ENCODE measurements at places on chromosomes 7 and 10. TPM values are rescaled to one million over a fixed set of nuclear protein-coding genes. Genes with fewer than 3 reads are reported as not detected.
A peak's percentile ranks its signal among the peaks of the same experiment; 100 is the strongest.

The NEURL1 gene
- total RNA-seq: 3.3 TPM

The BCAP29 gene
- total RNA-seq: 71.6 TPM

GRCh38 chr10:131063311-131063710 lies 248.2 kb downstream of the TCERG1L start:
- H3K27me3 ChIP-seq: no peaks in the 10 kb centered on the region
- H3K4me3 ChIP-seq: no peak overlapping the region
- H3K4me1 ChIP-seq: no peaks in the 10 kb centered on the region
- H3K36me3 ChIP-seq: no peaks in the 10 kb centered on the region
- DNase-seq: no peak
- no peak overlapping the region for H3K27ac ChIP-seq

DNA sequence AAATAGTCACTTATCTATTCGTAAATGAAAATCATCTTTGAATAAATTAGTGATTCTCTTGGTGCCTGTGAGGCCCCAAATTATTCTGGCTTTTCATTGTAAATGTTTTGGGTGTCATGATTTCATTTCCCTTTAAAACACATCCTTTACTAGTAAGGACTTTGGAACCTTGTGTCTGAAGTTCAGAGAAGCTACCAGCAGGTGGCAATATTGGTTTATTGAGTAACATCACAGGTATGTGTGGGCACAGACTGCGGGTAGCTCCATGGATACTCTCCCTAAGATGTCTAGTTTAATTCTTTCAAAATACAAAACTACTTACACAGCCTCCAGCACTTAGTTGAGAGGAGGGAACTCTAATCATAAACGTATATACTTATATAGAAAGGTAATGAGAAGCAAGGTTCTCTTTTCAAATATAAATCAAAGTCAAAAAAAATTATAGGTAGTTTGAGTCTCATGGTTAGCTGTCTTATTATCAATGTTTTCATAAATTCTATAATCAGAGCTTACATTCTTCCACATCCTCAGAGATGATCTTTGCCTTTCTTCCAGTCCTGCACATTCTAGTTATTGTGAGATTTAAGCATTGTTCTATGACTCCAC lies 449.6 kb downstream of the GRM8 start:
- no peak overlapping the region for H3K27ac ChIP-seq
- no peak overlapping the region for H3K4me3 ChIP-seq
- H3K36me3 ChIP-seq: no peaks in the 10 kb centered on the region

DNA sequence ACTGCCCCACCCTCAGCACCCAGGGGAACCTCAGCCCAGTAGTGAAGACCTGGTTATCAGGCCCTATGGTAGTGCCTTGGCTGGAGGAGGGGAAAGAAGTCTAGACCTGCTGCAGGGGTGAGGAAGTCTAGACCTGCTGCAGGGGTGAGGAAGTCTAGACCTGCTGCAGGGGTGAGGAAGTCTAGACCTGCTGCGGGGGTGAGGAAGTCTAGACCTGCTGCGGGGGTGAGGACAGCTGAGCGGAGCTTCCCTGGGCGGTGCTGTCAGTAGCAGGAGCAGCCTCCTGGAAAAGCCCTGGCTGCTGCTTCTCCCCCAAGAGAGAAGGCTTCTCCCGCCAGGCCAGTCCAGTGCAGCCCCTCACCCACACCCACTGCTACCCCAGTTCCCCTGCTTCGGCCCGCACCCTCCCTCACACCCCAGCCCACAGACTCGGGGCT lies 6.3 kb downstream of the NOS3 start:
- DNase-seq: no peak
- no peak overlapping the region for H3K4me3 ChIP-seq
- H3K27me3 ChIP-seq: peaks cover 9% of the 10 kb centered on the region

- DNase-seq: peak; percentile 27
- no peaks in the 10 kb centered on the region for H3K36me3 ChIP-seq
- H3K4me1 ChIP-seq: no peaks in the 10 kb centered on the region
- no peak overlapping the region for H3K27ac ChIP-seq
- H3K27me3 ChIP-seq: peaks cover 7% of the 10 kb centered on the region
- H3K4me3 ChIP-seq: no peak overlapping the region
These were observed 46.8 kb downstream of the KCNH2 start for GRCh38 chr7:150931199-150931869.

DNA sequence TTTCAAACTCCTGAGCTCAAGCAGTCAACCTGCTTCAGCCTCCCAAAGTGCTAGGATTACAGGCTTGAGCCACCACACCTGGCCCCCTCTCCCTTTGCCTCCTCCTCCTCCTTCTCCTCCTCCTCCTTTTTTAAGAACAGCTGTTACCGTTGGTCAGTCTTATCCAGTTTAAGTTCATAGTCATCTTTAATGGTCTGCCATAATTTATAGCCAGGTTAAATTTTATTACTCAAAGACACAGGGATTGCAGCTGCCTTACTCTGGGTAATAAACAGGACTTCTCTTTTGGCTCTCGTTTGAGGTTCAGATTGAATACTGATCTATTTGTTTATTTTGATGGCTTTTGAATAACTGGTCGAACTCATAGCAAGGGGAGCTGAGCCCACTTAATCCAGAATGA lies 35.2 kb downstream of the ATOH7 start:
- H3K36me3 ChIP-seq: no peaks in the 10 kb centered on the region
- no peak overlapping the region for H3K27ac ChIP-seq
- no peak for DNase-seq
- no peaks in the 10 kb centered on the region for H3K27me3 ChIP-seq

- H3K27ac ChIP-seq: no peak overlapping the region
- H3K27me3 ChIP-seq: no peaks in the 10 kb centered on the region
- DNase-seq: peak; percentile 63
- no peak overlapping the region for H3K4me3 ChIP-seq
- no peaks in the 10 kb centered on the region for H3K4me1 ChIP-seq
These were observed 114.8 kb upstream of the ADO start for GRCh38 chr10:62689712-62690111.

The SNCG gene
- not detected for total RNA-seq

The CLDN15 gene
- 3.7 TPM for total RNA-seq

- no peaks in the 10 kb centered on the region for H3K4me1 ChIP-seq
- no peaks in the 10 kb centered on the region for H3K27me3 ChIP-seq
- H3K4me3 ChIP-seq: no peak overlapping the region
- no peaks in the 10 kb centered on the region for H3K36me3 ChIP-seq
- H3K27ac ChIP-seq: no peak overlapping the region
These were observed 32.0 kb downstream of the EXOC6 start for GRCh38 chr10:92880233-92880861.

GRCh38 chr10:6052247-6053221 lies 9.6 kb downstream of the IL2RA start:
- H3K27ac ChIP-seq: peak overlapping the region; percentile 31
- DNase-seq: peak; percentile 28
- peaks cover 43% of the 10 kb centered on the region for H3K4me1 ChIP-seq
- H3K27me3 ChIP-seq: no peaks in the 10 kb centered on the region
- no peak overlapping the region for H3K4me3 ChIP-seq

- H3K27me3 ChIP-seq: peaks cover 8% of the 10 kb centered on the region
- no peak for DNase-seq
- no peak overlapping the region for H3K4me3 ChIP-seq
- no peaks in the 10 kb centered on the region for H3K4me1 ChIP-seq
- no peaks in the 10 kb centered on the region for H3K36me3 ChIP-seq
These were observed 115.4 kb upstream of the ACBD5 start for GRCh38 chr10:27355918-27356573.

The ARMC10 gene
- 118 TPM for total RNA-seq

DNA sequence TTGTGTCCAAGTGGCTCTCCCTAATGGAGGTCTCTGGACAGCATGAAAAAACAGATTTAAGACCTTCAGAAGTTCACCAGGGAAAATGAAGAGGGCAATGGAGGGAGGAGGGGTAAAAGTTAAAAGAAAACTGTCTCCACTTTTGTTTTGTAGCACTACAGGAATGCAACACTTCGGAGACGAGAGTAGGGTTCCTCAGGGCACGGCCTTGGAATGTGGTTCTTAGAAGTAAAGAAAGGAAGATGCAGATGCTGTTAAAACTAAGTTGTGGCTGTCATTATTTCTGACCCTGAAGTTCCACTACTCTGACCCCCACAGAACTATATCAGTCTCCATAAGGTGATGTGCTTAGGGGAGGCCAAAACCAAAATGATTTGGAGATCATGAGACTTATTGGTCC lies 335.1 kb downstream of the XPNPEP1 start:
- no peak overlapping the region for H3K4me3 ChIP-seq
- H3K36me3 ChIP-seq: no peaks in the 10 kb centered on the region
- DNase-seq: no peak
- H3K27me3 ChIP-seq: no peaks in the 10 kb centered on the region
- H3K4me1 ChIP-seq: no peaks in the 10 kb centered on the region
- H3K27ac ChIP-seq: no peak overlapping the region

- peak; percentile 35 for DNase-seq
- peak overlapping the region; percentile 77 for H3K27ac ChIP-seq
- peak overlapping the region; percentile 50 for H3K4me3 ChIP-seq
- H3K4me1 ChIP-seq: peaks cover 30% of the 10 kb centered on the region
These were observed 64.5 kb downstream of the TMEM209 start for GRCh38 chr7:130140551-130141160.

- no peaks in the 10 kb centered on the region for H3K36me3 ChIP-seq
- DNase-seq: no peak
- peaks cover 46% of the 10 kb centered on the region for H3K4me1 ChIP-seq
- H3K27ac ChIP-seq: peak overlapping the region; percentile 6
These were observed 5.2 kb downstream of the CCNY start for GRCh38 chr10:35341521-35341920.

DNA sequence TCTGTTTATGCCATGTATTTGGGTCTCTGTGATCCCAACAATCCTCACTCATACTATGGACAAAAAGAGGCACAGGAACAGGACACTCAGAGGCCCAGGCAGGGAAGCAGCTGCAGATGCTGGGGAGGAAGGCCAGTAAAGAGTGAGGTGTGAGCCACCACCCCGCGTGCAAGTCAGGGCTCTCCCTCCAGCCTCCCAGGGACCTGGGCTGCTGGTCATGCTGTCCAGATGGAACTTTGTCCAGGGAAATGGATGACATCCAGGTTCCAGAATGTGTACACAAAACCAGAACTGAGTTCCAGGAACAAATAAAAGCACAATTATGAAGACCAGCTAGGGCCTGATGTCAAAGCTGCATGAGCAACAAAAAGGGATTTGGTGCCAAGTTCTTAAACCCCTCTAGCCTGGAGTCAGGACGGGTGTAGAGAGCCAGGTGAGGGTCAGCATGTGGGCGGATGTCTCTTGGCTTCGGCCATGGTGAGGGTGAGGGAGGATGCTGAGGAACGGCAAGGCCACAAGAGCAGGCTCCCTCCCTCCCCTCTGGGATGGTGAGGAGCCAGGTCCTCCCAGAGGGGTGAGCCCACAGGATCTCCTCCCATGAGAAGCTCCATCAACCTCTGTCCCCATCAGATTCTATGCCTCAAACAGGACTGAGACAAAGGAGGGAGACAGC lies 739.7 kb downstream of the PARD3 start:
- H3K4me3 ChIP-seq: no peak overlapping the region
- no peaks in the 10 kb centered on the region for H3K36me3 ChIP-seq
- no peak overlapping the region for H3K27ac ChIP-seq

The HERC4 gene
- total RNA-seq: 57.2 TPM

The RAMP3 gene
- 14.1 TPM for total RNA-seq

The AS3MT gene
- total RNA-seq: 0.43 TPM

DNA sequence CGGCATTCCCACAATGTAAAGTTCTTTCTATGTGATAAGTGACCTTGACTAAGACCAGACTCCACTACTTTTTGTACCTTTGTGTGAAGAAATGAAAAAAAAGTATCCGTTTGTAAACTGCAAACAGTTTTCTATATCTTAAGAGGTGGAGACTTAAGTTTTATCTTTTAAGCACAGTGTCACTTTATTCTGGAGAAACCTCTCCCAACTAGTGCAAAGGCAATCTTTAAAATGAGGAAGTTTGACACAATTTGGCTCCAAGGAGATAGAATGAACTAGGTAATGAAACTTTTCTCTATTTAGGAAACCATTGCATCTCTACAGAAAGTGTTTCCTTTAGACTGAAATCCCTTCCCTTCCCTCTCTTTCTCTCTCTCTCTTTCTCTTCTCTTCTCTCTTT lies 122.9 kb downstream of the SAMD9 start:
- no peak overlapping the region for H3K27ac ChIP-seq
- no peak overlapping the region for H3K4me3 ChIP-seq
- H3K27me3 ChIP-seq: no peaks in the 10 kb centered on the region
- no peaks in the 10 kb centered on the region for H3K36me3 ChIP-seq

GRCh38 chr7:1727079-1727478 lies 57.0 kb downstream of the ELFN1 start:
- no peak overlapping the region for H3K27ac ChIP-seq
- H3K4me1 ChIP-seq: peaks cover 10% of the 10 kb centered on the region
- no peak overlapping the region for H3K4me3 ChIP-seq
- DNase-seq: no peak
- H3K27me3 ChIP-seq: no peaks in the 10 kb centered on the region

The WNT2 gene
- total RNA-seq: not detected

The EXOSC1 gene
- 11.7 TPM for total RNA-seq

The ATP6V1F gene
- total RNA-seq: 47.5 TPM

- no peak overlapping the region for H3K4me3 ChIP-seq
- H3K36me3 ChIP-seq: no peaks in the 10 kb centered on the region
- no peaks in the 10 kb centered on the region for H3K4me1 ChIP-seq
- no peak for DNase-seq
- H3K27ac ChIP-seq: no peak overlapping the region
These were observed 284.7 kb downstream of the HDAC9 start for GRCh38 chr7:18780266-18780665.

- H3K27me3 ChIP-seq: no peaks in the 10 kb centered on the region
- no peak for DNase-seq
- H3K27ac ChIP-seq: no peak overlapping the region
These were observed 451.9 kb downstream of the DPP6 start for GRCh38 chr7:154503962-154504550.

- H3K4me1 ChIP-seq: peaks cover 18% of the 10 kb centered on the region
- H3K4me3 ChIP-seq: no peak overlapping the region
- no peaks in the 10 kb centered on the region for H3K27me3 ChIP-seq
- H3K27ac ChIP-seq: no peak overlapping the region
These were observed 6.3 kb upstream of the RHOBTB1 start for GRCh38 chr10:60950300-60950699.
